ENCODE measurements at places on chromosomes 3 and 15. TPM values are rescaled to one million over a fixed set of nuclear protein-coding genes. Genes with fewer than 3 reads are reported as not detected.

Gene SEMA7A
- 3.8 TPM for total RNA-seq

Gene GOLGA8Q
- 3.3 TPM for total RNA-seq

Gene PLSCR2
- total RNA-seq = not detected

Gene TXNRD3
- 12.5 TPM for total RNA-seq

Gene CCR9
- total RNA-seq = not detected

Gene SUSD5
- 13.5 TPM for total RNA-seq

Gene GPR27
- not detected for total RNA-seq

Gene GJD2
- total RNA-seq = not detected

DNA sequence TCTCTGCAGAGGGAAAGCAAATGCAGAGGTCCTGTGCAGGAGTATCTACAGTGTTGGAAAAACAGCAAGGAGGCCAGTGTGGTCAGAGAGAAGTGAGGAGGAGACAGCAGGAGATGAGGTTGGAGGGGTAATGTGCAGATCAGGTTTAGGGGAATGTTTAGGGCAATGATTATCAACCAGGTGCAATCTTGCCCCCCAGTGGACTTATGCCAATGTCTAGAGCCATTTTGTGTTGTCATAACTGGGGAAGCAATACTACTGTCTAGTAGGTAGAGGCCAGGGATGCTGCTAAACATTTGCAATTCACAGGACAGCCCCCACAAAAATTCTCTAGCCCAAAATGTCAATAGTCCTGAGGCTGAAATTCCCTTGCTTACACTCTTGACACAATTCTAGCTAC, 13.1 kb downstream of the CCDC191 start:
- no peak for DNase-seq

DNA sequence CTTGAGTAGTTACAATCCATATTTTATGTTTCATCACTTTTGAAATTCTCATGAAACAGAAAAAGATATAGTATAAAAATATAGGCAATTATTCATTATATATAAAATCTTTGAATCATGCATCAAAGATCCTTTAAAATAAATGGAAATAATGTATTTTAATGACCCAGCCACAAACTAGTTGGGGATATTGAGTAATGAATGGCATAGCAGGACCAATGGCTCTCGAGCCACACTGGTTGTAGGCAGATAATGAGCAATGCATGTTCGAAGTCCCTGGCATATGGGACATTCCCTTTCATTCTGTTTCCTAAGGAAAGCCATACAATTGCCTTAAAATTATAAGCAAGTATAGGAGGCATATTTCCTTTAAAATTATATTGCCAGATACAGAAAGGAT, 107.4 kb upstream of the IL12A start:
- DNase-seq = no peak

- DNase-seq = no peak
These were observed 30.6 kb upstream of the GPR160 start for GRCh38 chr3:170007031-170007663.

DNA sequence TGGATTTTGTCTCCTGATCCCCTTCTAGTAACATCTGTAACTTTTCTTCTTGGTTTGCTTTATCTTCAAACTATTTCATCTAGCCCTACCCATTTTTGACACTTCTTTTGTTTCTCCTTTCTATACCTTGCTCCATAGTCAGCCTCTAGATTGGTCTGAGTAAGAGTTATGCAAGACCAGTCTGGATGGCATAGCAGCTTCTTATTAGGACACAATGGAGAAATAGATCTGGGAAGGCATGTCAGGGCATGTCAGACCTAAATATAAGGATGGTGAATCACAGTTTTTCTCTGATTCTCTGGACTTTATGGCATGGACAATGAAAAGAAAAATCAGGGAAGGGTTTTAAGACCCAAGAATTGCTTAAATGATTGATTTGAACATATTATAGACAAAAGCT, 452.5 kb downstream of the RAP2B start:
- DNase-seq = no peak

DNA sequence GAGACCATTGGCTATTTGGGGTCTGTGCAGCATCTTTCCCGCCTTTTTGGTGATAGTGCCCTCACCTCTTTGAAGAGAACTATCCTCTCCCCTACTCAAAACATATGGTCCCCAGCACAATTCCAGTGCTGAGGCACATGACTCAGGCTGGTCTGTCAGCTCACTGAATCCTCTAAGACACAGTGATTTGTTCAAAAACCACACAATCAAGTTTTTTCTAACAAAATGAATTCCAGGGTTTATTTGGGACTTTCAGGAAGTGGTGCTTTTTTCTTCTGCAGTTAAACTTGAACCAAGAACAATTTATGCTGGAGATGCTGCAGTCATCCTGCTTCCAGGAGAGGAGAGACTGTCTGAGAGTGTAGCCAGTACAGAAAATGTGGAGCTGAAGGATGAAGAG, 142.5 kb upstream of the LMCD1 start:
- no peak for DNase-seq

GRCh38 chr3:129601713-129602112, 4.8 kb downstream of the PLXND1 start:
- DNase-seq = no peak

DNA sequence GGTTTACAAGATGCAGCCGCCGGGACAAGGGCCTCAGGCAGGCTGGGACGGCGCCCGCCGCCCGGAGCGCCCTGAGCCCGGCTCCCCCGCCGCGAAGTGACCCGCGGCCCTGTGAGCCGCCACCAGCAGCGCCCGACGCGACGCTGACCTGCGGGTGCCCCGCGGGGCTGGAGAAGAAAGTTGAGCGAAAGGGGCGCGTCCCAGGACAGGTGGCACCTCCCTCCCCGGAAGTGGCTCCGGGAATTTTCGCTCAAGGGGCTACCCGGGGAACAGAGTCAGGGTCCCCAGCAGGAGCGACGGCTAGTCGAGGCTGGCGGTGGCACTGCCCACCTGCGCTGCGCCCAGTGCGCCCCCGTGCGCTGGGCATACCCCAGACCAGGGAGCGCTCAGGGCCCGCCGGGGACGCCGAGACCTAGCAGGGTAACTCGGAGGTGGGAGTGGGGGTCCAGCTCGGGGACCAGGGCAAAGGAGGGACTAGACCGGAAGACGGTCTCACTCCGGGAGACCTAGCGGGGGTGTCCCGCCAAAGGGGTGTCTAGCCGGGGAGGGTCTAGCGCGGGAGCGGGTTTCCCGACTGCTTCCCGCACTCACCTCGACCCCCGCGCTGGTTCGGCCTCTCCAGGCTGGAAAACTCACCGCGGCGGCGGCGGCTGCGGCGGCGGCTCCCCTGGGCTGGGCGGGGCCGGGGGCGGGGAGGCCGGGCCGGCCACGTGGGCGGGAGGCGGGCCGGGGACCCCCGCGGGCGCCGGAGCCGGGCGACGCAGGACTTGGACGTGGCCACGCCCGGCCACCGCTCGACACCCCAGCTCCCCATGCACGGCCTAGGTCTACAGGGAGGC, 18.4 kb downstream of the SPATA12 start:
- no peak for DNase-seq

DNA sequence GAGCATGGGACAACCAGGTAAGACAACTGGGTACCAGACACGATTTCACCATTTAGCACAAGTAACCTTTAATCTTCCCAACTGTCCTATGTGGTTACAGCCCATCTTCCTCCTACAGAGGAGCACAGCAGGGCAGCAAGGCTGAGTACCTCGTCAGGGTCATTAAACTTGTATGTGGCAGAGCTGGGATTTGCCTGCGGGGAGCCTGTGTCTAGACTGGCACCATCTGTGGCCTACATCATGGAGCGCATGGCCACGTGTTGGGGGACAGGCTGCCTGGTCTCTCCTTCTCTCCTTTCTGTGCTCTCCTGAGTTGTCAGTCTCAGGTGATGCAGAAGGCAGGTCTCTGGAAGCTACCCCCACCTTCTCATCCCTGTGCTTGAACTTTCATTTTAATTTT, 32.2 kb downstream of the GOLGA6A start:
- no peak for DNase-seq

DNA sequence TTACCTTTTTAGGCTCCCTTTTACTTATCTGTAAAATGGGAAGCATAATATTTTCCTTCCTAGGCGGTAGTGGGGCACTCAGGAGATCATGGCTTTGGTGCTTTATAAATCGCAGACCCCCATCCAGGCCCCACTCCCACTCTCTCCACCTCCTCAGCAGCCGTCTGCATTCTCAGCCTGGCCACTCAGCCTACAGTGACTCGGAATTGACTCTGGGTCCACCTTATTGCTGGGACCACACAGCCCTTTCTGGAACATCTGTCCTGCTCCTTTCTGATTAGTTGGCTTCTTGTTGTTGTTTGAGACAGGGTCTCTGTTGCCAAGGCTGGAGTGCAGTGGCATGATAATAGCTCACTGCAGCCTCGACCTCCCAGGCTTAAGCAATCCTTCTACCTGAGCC, 76.5 kb downstream of the RPLP1 start:
- no peak for DNase-seq

DNA sequence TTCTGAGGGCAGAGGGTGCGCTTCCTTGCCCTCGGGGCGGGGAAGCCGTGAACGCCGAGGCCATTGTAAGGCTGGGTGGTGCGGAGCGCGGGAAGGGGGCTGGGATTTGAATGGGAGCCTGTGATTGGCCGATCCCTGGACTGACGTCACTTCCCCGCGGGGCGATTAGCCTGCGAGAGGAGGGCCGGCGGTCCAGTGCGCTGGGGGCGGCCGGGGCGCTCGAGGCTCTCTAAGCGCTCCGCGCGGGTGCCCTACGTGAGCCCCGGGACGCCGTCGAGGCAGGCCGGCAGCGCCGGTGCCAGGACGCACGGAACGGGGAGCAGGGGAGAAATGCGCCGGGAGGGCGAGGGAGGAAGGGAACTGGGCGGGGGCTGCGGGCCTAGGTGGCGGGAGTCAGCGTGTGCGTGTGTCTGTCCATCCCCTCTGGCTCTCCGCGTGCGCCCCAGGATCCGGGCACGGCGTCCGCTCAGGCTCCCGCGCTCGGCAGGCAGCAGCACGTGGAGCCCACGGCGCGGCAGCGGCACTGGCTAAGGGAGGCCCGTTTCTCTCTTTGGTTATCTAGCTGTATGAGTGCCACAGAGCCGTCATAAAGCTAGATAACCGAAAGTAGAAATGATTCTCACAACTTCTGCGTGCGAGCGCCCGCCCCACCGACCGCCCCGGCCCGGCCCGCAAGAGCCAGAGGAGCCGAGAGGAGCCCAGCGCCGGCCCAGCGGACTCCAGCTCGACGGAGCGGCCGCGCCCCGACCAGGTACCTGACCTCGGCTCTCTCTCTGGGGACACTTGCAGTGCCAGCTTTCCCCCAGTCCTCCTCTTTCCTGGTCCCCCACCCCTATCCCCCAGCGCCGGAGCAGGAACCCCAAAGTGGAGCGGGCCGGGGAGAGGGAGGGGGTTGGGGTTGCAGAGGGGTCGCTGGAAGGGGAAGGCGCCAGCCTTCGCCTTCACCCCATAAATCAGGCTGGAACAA, 33.1 kb upstream of the POLG start:
- no peak for DNase-seq

GRCh38 chr3:123769356-123769743, 114.8 kb downstream of the MYLK start:
- DNase-seq = no peak

DNA sequence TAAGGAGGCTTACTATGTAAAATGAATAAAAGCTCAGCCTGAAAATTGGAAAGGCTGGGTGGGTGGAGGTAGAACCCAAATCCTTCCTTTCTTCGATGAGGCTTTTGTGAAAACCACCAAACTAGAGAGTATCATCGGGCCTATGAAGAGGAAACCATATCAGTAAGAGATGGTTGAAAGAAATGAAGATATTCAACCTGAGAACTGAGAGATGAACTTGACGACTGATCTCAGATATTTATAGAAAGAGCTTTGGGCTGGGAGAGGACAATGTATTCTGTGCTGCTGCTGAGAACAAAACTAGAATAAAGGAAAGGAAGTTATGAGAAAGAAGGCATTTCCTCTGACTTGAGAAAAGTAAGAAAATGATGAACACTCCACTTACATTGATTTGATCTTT, 236.6 kb downstream of the KCNH8 start:
- DNase-seq = no peak

GRCh38 chr3:159938714-159939113, 49.9 kb upstream of the IL12A start:
- no peak for DNase-seq

- no peak for DNase-seq
These were observed 171.4 kb downstream of the CNTN3 start for GRCh38 chr3:74443102-74443501.

- DNase-seq = no peak
These were observed 1.5 kb downstream of the SEMA6D start for GRCh38 chr15:47718497-47719437.

DNA sequence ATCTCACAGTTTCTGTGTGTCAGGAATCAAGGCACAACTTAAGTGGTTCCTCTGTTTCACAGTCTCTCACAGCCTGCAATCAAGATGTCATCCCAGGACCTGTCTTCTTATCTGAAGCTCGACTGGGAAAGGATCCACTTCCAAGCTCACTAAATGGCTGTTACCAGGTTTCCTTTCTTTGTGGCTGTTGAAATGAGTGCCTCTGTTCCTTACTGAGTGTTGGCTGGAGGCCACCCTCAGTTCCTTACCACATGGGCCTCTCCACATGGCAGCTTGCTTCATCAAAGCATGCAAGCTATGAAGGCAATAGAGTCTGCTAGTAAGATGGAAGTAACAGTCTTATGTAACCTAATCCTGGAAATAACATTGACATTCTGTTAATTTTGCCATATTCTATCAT, 174.0 kb downstream of the ERC2 start:
- no peak for DNase-seq

GRCh38 chr15:64892847-64893403, 18.8 kb upstream of the ANKDD1A start:
- DNase-seq = no peak

DNA sequence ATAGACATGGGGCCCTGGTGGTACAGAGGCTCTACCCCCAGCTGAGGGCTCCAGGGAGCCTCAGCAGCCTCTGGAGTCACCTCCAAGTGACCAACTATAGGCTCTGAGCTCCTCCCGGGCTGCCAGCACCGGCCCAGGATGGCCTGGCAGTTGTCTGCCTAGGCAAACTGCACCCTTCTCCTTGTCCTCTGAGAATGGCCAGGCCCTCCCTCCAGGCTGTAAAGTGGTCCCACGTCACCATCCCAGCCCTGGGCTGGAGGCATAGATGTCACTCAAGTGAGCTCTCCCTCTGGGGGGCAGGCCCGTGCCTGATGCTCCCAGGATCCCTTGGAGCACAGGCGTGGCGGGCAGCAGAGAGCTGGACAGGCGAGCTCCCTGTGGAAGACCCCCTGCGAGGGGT, 120.1 kb downstream of the SEC22A start:
- no peak for DNase-seq

DNA sequence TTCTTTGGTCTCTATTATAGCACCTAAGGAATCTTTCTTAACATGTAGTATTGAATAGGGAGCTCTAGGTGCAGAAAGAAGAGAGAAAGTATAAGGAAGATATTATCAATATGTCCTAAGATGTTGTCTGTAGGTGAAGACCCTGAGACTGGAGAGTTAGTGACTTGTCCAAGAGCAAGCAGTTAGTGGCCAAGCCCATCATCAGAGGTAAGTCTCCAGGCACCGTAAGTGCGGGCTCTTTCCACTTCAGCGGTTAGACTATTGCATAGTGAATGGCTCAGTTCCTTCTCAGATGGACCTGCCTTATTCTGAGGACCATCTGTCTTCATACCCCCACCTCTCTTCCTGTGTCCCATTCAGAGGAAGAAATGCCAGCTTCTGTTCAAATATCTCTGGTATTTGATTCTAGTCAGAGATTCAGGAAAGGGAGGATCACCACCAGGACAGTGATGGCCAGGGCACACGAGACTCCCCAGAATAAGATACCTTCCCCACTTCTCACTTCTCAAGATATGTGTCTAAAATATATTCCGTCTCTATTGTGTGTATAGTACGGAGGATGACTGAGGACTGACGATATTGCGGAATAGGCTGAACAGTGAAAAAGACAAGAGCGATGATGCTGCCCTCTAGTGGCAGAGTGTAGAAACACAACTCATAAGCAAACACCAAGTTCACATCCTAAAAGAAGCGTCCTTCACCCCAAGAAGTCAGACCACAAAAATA, 19.1 kb upstream of the ADGRG7 start:
- DNase-seq = no peak

- DNase-seq = no peak
These were observed 36.0 kb upstream of the SKIL start for GRCh38 chr3:170321321-170322034.

Measured in omental fat pad (tissue), 4 donors.